ENCODE measurements at places on chromosomes 1 and 21. TPM values are rescaled to one million over a fixed set of nuclear protein-coding genes. Genes with fewer than 3 reads are reported as not detected.

DNA sequence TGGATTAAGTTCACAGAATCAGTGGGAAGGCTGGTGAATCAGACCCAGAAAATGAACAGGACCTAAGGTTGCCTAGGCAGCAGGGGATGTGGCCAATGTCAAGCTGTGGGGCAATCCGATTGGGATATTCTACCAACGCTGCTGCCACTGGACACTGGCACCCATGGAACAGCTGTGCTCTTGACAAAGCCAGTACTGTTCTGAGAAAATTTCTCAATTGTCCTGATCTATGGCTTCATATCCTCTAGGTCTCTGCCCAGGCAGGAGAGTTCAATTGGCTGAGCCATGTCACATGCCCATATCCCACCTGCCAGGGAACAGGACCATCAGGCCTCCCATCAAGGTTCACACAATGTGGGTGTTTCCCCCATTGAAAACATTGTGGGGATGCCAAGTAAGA, 6.2 kb downstream of the TACSTD2 start:
- H3K27ac ChIP-seq, result no peak overlapping the region
- no peak overlapping the region for H3K4me3 ChIP-seq
- no peaks in the 10 kb centered on the region for H3K4me1 ChIP-seq

- DNase-seq, result no peak
- H3K27me3 ChIP-seq, result no peaks in the 10 kb centered on the region
Measured at GRCh38 chr1:167430849-167431242, 87.5 kb downstream of the CD247 start.

GRCh38 chr1:105686874-105687690, 1369.4 kb upstream of the PRMT6 start:
- H3K27ac ChIP-seq, result no peak overlapping the region
- H3K4me3 ChIP-seq, result no peak overlapping the region
- DNase-seq, result no peak

DNA sequence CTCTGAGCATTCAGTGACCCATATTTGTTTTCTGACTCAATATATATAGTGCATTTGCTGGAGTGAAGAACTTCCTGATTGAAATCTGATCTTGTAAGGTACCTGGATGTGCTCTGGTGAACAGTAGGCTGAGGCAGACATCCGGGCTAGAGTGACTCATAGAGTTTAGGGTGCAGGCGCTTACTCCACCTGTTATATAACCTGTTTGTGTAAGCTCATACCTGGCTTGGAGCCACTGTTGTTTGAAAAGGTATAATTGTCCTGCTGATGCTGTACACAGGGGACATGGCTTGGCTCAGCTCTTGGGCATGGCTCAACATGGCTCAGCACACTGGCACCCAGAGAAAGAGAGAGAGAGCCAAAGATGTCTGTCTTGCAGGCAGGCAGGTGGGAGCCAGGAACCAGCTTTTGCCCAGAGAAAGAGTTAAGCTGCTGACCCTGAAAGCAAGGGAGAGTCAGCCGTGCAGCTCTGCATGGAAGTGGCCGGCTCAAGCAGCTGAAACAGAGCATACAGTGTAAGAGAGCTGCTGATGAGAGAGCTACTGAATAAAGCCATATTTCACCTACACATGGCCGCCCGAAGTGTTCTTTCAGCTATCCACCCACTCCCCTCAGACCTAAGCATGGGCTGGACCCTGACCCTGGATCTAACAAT, 43.2 kb downstream of the GJA5 start:
- H3K4me1 ChIP-seq, result no peaks in the 10 kb centered on the region
- H3K4me3 ChIP-seq, result no peak overlapping the region
- H3K27me3 ChIP-seq, result no peaks in the 10 kb centered on the region
- peak; percentile 86 for DNase-seq
- H3K27ac ChIP-seq, result no peak overlapping the region

- H3K4me3 ChIP-seq, result peak overlapping the region; percentile 93
- H3K4me1 ChIP-seq, result peaks cover 58% of the 10 kb centered on the region
- peaks cover 5% of the 10 kb centered on the region for H3K36me3 ChIP-seq
- H3K27ac ChIP-seq, result peak overlapping the region; percentile 92
Measured at GRCh38 chr1:153921803-153922075, 1.0 kb downstream of the GATAD2B start.

DNA sequence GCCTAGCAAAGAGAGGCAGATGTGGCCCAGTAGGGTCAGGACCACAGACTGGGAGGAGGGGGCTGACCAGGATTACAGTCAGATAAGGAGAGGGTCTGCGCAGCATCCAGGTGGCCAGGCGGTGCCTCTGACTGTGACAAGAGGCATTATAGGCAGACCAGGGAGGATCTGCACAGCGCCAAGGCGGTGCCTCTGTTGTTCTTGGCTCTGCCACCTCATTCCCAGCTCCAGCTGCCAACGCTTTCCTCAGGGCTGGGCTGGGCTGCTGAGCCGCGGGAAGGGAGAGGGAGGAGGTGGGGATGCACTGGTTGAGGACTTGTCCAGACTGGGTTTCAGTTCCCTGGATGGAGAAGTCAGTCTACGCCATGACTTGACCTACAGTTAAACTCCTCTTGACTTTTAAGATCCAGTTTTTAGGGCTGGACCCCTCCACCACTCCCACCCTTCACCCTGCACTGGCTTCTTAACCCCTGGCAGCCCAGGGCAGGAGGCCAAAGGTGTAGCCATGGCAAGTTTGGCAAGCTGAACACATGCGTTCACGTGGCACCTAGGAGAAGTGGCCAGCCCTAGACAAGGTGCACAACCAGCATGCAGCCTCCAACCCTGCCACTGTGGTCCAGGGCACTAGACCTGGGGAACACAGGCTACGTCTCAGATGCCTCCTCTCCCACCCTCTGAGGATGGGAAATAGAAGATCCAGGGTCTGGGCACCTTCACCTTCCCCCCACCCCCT, 4.5 kb upstream of the CRABP2 start:
- H3K27me3 ChIP-seq, result no peaks in the 10 kb centered on the region
- H3K4me3 ChIP-seq, result no peak overlapping the region
- H3K4me1 ChIP-seq, result peaks cover 49% of the 10 kb centered on the region
- peak; percentile 74 for DNase-seq
- H3K36me3 ChIP-seq, result no peaks in the 10 kb centered on the region
- H3K27ac ChIP-seq, result no peak overlapping the region

GRCh38 chr1:201633297-201633696, 94.4 kb downstream of the NAV1 start:
- peaks cover 8% of the 10 kb centered on the region for H3K4me1 ChIP-seq
- no peak for DNase-seq
- no peak overlapping the region for H3K27ac ChIP-seq
- no peaks in the 10 kb centered on the region for H3K36me3 ChIP-seq
- no peak overlapping the region for H3K4me3 ChIP-seq
- no peaks in the 10 kb centered on the region for H3K27me3 ChIP-seq

BSND gene
- total RNA-seq, result not detected

DNA sequence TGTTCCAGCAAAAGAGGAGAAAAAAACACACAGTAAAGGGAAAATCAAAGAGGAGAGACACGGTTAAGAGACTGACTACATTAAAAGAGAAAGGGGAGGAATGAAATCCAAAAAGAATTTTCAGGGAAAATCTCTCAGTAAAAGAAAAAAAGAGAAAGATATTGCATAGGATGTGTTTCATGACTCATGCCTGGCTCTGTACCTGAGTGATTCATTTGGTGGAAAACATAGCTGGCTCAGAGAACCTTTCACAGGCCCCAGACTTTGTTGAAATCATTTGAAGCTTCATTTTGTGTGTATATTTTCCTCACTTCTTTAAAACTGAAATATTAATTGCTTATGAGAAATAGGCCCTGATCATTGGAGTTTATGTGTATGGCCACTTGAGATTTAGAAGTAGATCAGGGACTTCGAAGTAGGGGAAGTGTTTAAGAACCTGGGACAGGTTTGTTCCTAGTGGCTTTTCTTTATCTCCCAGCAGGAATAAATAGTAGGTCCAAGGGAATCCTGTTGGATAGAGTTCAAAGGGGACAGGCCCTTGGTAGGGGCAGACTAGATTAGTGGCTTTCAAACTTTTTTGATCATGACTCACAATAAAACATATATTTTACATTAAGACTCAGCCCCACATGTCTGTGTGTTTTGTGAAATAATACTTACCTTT, 239.1 kb upstream of the SGIP1 start:
- H3K4me3 ChIP-seq, result no peak overlapping the region
- no peaks in the 10 kb centered on the region for H3K36me3 ChIP-seq

DNA sequence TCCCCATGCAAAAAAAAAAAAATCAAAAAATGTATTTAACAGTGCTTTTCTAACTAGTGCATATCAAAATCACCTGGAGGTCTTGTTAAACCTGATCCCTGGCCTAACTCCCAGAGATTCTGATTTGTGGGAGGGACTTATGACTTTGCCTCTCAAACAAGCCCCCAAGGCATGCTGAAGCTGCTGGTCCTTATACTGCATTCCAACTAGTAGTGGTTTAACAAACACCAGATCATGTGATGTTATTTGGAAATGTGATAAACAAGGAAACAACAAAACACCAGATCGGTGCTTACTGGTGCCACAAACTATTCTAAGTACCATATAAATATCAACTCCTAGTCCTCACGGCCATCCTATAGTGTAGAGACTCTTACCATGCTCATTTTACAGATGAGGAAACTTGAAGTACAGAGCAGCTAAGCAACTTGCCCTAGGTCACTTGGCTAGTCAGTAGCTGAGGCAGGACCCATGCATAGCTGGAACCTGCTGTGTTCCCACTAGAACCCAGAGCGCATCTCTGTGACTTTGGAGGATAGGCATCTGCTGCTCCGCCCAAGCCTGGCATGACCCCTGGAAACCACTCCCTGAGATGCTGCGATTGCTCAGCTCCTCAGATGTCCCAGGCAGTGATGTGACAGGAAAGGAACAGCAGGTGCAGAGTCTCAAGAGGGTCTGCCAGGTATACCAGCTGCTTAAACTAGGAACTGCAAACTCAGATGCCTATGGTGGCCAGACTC, 38.1 kb downstream of the SOX13 start:
- no peak overlapping the region for H3K4me3 ChIP-seq
- H3K27ac ChIP-seq, result no peak overlapping the region
- H3K4me1 ChIP-seq, result peaks cover 52% of the 10 kb centered on the region
- DNase-seq, result no peak
- no peaks in the 10 kb centered on the region for H3K36me3 ChIP-seq
- no peaks in the 10 kb centered on the region for H3K27me3 ChIP-seq

CFAP107 gene
- total RNA-seq, result not detected

- H3K4me3 ChIP-seq, result no peak overlapping the region
- peak overlapping the region; percentile 87 for H3K27ac ChIP-seq
- H3K27me3 ChIP-seq, result no peaks in the 10 kb centered on the region
- no peak for DNase-seq
Measured at GRCh38 chr1:162699366-162699765, 67.1 kb downstream of the DDR2 start.

CDA gene
- total RNA-seq, result not detected

DNA sequence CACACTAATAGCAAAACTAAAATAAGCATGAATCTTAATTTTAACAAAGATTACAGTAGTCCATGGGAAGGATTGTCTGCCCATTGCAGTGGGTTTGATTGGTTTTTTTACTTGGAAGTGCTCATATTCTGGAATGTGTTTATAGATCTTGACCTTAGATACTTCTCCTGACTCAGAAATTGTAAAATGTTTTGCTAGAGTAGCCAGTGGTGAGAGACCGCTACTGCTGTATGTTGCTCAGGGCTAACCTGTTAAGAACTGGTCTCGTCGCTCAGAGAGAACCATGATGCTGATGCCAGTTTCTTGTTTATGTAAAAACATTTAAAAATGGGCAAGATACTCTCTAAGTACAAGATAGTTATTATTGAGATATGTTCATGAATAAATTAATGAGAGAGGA, 99.9 kb downstream of the ROR1 start:
- no peak overlapping the region for H3K27ac ChIP-seq
- H3K4me3 ChIP-seq, result no peak overlapping the region
- H3K36me3 ChIP-seq, result no peaks in the 10 kb centered on the region
- H3K4me1 ChIP-seq, result peaks cover 47% of the 10 kb centered on the region
- no peaks in the 10 kb centered on the region for H3K27me3 ChIP-seq

- H3K4me3 ChIP-seq, result no peak overlapping the region
- no peak overlapping the region for H3K27ac ChIP-seq
- peaks cover 25% of the 10 kb centered on the region for H3K4me1 ChIP-seq
- no peaks in the 10 kb centered on the region for H3K27me3 ChIP-seq
- H3K36me3 ChIP-seq, result no peaks in the 10 kb centered on the region
Measured at GRCh38 chr21:29148530-29148929, 18.1 kb downstream of the MAP3K7CL start.

C8B gene
- total RNA-seq, result not detected

DNA sequence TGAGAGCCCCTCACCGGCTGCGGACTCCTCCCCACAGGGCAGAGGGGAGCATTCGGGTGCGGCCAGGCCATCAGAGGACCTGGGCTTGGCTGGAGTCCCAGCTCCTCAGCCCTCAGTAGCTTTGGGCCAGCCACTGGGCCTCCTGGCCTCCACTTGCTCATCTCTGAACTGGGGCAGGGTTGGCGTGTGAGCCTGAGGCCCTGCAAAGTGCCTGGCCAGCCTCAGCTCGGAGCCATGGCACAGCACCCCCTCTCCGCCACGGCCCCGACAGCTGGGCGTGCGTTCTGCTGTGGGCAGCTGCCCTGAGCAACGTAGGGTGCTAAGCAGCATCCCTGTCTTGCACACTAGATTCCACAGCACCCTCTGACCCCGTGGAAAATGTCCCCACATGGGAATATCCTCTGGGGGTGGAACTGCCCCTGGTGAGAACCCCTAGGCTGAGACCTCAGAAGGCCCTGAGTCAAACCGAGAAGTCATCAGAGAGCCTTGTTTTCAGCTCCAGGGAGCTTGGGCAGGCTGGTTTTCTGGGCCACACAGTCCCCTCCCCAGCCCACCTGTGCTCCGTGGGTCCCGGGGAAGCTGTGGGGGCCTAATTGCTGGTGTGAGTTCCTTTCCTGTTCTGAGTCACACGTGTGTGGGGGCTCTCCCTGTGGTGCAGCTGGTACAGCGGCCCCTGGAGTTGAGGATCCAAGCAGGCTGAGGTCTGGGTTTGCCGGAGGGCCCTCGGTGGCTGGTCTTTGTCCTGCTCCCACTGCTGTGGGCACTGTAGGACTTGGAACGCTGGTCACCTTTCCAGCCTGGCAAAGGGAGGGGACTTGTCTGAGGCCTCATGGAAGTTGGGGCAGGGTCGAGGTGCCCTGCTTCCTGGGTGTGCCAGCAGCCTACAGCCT, 24.5 kb downstream of the TP73 start:
- no peak overlapping the region for H3K4me3 ChIP-seq
- no peak overlapping the region for H3K27ac ChIP-seq
- no peak for DNase-seq
- peaks cover under 1% of the 10 kb centered on the region for H3K27me3 ChIP-seq
- no peaks in the 10 kb centered on the region for H3K36me3 ChIP-seq

RNU1-2 gene
- under 0.01 TPM for total RNA-seq

All from stomach (tissue), 19 donors.